ENCODE measurements at places on chromosomes 3 and 15. TPM values are rescaled to one million over a fixed set of nuclear protein-coding genes. Genes with fewer than 3 reads are reported as not detected.

The GCNT3 gene
- total RNA-seq: not detected

The C3orf49 gene
- not detected for total RNA-seq

The PPCDC gene
- 19.3 TPM for total RNA-seq

The SV2B gene
- total RNA-seq: not detected

The ZDHHC19 gene
- not detected for total RNA-seq

The SLC22A14 gene
- 0.14 TPM for total RNA-seq

The ANKRD34C gene
- total RNA-seq: not detected
